ENCODE measurements at places on chromosomes 4 and X.

- no peak for DNase-seq
Measured at GRCh38 chrX:137032341-137032694, 1.5 kb downstream of the GPR101 start.

GRCh38 chr4:51885363-51885762 is 42.4 kb downstream of the DCUN1D4 start:
- no peak for DNase-seq

- DNase-seq, result no peak
Measured at GRCh38 chrX:69130439-69130838, 34.8 kb downstream of the PJA1 start.

DNA sequence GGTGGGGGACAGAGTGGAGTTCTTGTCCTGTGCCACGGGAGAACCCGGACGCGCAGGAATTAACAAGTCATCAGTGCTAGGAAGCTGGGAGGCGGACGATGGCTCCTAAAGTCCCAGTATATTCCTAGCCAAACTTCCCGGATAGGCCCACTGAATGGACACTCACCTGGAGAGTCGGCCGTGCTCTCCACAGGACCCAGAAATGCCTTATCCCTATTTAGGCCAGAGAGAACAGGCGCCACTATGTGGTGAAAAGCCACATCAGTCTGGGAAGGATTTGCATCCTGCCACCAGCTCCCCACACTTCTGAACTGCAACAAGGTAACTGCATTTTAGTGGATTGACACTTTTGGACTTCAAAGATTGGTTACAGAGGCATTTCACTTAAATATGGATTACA is 1.1 kb downstream of the CFAP299 start:
- DNase-seq, result no peak

- DNase-seq, result no peak
Measured at GRCh38 chrX:19683817-19684216, 168.5 kb upstream of the MAP3K15 start.

GRCh38 chr4:15551740-15552446 is 82.2 kb downstream of the CC2D2A start:
- DNase-seq, result no peak

DNA sequence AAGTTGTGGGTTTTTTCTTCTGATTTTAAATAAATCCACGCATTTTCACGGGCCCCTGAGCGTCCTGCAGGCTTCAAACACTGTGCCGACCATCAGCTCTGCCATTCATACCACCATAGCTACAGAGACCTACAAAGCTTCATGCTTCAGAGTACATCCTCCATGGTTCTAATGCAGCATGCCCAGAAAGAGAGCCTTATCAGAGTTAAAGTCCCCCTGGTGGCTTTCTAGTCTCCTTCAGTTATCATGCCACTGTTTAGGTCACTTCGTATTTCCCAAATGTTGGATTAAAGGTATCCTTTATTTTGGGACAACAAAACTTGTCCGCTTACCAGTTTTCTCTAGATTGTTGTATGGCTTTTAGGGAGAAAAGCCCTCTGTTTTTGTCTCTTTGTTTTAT is 66.7 kb upstream of the VCX2 start:
- DNase-seq, result no peak

- DNase-seq, result no peak
Measured at GRCh38 chr4:141962486-141962885, 326.1 kb downstream of the IL15 start.

DNA sequence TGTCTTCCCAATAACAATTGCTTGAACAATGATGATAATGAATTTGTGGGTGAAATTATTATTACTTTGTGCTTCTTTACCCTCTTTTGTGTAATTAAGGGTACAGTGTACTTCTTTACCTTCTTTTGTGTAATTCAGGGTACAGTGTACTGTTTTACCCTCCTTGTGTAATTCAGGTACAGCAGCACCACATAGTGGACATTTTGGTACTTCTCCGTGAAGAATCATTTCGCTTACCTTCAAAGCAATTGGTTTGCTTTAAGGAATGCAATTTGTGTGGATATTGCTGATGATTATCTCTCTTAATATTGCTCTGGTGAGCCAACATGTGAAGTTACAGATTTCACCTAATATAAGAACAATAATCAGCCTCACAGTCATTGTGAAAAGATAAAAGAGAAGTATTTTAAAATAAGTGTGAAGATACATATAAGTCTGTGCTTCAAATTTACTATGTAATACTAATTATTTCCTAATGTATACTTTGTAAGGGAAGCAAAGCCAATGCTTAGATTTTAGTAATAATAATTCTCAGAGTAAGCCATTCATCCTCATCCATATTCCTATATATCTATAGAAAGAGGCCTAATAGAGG is 27.2 kb upstream of the SEC24B start:
- DNase-seq, result no peak

GRCh38 chr4:37803348-37803973 is 23.0 kb upstream of the PGM2 start:
- no peak for DNase-seq

DNA sequence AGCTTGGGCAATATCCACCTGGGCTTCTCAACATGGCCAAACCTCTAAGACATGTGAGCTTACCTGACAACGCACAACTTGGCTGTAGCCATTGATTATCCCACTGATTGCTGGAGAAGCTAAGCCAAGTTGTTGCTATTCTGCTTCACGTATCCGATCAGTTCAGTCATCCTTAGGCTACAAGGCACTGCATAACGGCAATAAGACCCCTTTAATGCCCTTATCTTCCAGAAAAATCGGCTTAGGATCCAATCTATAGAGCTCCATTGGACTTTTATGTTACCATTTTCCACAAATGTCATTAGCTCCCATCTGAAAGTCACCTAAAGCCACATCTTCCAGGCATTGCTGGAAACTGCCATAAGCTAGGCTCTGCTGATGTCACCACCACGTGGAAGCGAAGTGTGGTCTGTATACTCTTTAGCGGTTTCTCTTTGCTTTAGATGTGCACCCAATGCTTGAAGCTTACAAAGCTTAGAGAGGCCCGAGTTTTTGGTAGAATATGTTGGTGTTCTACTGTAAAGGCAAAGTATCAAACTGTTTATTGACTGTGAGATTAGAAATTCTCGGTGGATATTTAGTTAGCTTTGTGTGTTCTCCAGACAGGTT is 163.1 kb downstream of the CPE start:
- DNase-seq, result no peak

DNA sequence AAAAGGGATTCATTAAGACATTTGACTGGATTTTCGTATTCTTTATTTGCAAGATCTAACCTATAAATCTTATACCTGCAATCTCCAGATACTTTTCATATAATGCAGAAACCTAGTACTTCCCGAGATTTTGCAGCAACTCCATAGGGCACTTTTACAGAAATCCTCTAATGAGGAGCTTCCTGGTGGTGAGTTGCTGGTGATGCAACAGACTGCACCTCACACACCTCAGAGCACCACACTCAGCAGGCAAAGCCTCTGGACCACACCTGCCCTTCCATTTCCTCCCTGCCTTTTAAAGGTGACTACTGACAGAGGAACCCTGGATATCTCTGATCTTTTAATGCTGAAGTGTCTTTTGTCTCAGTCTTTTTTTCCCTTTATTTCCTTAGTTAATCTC is 289.4 kb downstream of the TRAM1L1 start:
- DNase-seq, result no peak

- DNase-seq, result no peak
Measured at GRCh38 chr4:17020451-17020850, 122.0 kb upstream of the LDB2 start.

DNA sequence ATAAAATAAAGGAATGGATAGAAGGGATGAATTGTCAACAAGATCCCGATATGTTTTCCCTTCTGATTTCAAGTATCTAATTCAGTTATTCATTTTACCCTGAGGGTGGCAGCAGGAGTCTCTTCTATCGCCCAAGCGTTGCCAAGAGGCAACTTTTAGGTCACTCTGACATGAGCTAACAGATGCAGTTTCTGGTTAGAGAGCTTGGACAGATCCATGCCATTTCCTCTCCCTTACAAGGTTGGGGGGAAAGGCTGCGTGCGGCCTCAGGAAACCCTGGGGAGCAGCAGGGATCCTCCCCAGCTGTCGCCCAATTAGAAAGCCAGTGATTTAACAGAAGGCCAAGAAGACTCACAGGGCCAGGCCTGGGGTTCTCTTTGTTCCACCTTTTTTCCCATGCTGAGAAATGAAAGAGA is 35.3 kb upstream of the WAS start:
- no peak for DNase-seq

DNA sequence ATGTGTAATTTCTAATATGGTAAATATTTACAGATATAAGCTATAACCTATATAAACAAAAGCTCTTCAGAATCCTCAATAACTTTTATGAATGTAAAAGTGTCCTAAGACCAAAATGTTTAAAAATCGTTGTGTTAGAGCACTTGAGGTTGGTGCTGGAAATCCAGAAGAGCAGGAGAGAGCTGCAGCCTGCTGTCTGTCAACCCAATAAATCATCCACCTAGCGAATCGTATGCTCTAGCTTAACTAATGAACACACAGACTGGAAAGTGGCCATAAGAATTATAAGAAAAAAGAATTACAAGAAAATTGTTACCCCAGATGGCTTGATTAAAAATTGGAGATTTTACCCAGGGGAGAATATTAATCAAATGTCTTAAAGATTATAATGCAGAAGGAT is 17.0 kb downstream of the CFAP97 start:
- no peak for DNase-seq

- no peak for DNase-seq
Measured at GRCh38 chr4:69489856-69490255, 5.8 kb downstream of the UGT2B4 start.

GRCh38 chr4:168050002-168050401 is 42.3 kb upstream of the ANXA10 start:
- DNase-seq, result no peak

DNA sequence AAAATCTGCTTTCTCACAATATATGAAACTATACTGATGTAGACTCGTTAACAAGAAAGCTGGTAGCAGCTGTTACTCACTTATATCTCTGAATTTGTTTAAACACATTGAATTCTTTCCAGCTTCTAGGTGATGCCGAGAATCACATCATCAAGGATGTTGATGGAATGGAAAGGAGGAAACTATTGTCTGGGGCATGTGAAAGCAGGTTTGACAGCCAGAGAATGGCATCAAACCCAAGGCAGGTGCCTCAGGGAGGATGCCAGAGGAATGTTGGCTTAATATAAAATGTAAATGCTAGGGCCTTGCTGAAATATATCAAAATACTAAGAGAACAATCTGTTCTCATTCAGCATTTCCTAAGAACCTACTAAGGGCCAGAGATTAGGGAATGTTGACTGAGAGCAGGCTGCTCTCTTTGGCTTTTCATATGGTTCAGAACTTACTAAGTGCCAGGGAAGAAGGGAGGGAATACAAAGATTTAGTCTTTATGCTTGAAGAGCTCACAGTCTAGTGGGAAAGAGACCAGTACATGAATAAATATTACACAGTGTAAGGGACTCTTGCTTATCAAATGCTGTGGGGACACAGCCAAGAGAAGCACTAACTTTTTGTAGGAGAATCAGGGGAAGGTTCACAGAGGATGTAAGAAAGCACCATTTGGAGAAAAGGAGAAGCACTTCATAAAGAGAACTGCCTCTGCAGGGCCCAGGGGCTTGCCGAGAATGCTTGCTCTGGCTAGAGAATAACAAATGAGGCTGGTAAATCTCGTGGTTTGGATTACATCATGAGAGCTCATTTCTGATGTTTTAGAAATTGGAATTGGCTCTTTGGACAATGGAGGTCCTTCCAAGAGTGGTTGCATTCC is 14.7 kb downstream of the SLIT2 start:
- no peak for DNase-seq

GRCh38 chrX:110321670-110322069 is 3.8 kb upstream of the AMMECR1 start:
- DNase-seq, result no peak

DNA sequence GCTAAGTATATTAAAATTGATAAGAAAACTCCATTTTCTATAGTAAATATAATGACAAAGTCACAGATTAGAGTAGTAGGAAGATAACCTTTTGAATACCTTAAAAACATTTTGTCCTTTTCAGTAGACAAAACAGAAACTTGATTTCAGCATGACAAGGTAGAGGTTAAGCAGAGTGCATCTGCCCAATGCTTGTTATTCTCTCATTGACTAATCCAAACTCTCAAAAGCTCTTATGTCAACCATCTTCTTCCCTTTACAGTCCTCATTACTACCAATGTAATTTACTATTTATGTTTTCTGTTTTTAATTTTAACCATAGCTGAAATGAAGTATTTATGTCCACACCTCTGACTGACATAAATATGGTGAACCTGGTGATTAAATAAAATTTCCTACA is 11.1 kb downstream of the NIPAL1 start:
- no peak for DNase-seq

GRCh38 chrX:13498238-13498637 is 71.2 kb upstream of the EGFL6 start:
- no peak for DNase-seq

GRCh38 chr4:147157860-147158701 is 212.4 kb upstream of the TTC29 start:
- DNase-seq, result no peak

Data from stimulated activated CD8-positive, alpha-beta memory T cell treated with anti-CD3 and anti-CD28 coated beads, Interleukin-15, amount 100 ng/mL, for 1 hour (primary cell).